ENCODE measurements at places on chromosomes 12 and 14. TPM values are rescaled to one million over a fixed set of nuclear protein-coding genes. Genes with fewer than 3 reads are reported as not detected.

UNC79 gene
- under 0.01 TPM for total RNA-seq

- DNase-seq = no peak
These were observed 34.9 kb downstream of the LRTM2 start for GRCh38 chr12:1855241-1855640.

ATL1 gene
- total RNA-seq = 6.9 TPM

NTN4 gene
- total RNA-seq = 51.9 TPM

GRCh38 chr12:27984275-27984674 lies 11.7 kb upstream of the PTHLH start:
- peak; percentile 61 for DNase-seq

EML5 gene
- 0.86 TPM for total RNA-seq

DNA sequence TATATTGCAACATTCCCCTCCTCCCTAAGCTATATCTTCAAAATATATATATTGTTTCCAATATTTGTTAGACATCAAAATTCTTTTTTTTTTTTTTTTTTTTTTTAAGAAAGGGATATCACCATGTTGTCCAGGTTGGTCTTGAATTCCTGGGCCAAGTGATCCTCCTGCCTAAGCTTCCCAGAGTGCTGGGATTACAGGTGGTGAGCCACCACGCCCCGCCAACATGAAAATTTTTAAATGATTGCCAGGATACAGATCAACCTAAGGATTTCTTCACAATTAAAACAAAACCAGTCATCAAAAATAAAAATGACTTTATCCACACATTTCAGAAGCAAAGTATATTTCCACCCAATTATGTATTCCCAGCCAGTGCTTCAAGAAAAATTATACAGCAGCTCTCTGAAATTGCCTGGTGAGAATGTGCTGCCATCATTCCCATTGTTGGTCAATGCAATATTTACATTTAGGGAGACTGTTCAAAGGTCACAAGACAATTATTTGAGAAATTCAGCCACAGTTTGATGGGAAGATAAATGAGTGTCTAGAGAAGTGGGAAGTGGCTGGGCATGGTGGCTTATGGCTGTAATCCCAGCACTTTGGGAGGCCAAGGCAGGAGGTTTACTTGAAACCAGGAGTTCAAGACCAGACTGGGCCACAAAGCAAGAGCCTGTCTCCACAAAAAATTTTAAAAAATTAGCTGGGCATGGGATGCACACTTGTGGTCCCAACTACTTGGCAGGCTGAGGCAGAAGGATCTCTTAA lies 141.7 kb upstream of the AMIGO2 start:
- DNase-seq = peak; percentile 24

- no peak for DNase-seq
These were observed 461.4 kb downstream of the ZFP36L1 start for GRCh38 chr14:68331426-68331825.

DNA sequence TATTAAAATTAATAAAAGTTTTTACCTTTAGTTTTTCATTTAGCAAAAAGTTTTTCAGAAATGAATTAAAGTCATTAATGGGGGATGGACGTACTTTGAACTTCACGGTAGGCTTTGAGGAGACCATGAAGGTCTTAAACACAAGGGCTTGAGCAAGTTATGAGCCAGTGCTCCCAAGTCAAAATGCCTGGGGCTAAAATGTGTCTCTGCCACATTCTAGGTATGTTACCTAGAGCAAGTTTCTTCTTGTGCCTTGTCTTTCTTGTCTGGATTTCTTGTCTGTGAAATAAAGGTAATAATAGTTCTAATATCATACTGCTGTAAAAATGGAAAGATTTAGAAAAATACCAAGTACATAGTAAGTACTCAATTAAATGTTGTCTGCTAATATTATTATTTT lies 132.7 kb upstream of the USP15 start:
- DNase-seq = no peak

GNB3 gene
- 3.9 TPM for total RNA-seq

ABHD12B gene
- total RNA-seq = not detected

DNA sequence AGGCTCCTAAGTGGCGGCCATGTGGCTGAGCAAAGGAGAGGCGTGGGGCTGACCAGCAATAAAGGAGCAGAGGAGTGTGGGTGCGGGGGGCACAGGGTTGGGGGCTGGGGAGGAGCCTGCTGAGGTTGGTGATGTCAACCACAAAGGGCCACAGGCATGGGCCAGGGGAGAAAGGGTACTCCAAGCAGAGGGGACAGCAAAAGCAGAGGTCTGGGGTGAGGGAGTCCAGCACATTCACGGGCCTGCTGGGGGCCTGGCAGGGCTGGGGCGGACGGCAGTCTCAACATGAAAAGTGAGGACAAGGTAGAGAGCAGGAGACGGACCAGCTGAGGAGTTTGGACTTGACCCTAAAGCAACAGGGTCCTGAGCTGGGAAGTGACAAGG lies 81.7 kb downstream of the CHGA start:
- no peak for DNase-seq

ARL6IP4 gene
- total RNA-seq = 161 TPM

GRCh38 chr12:110349514-110350151 lies 53.9 kb downstream of the ANAPC7 start:
- no peak for DNase-seq

DNA sequence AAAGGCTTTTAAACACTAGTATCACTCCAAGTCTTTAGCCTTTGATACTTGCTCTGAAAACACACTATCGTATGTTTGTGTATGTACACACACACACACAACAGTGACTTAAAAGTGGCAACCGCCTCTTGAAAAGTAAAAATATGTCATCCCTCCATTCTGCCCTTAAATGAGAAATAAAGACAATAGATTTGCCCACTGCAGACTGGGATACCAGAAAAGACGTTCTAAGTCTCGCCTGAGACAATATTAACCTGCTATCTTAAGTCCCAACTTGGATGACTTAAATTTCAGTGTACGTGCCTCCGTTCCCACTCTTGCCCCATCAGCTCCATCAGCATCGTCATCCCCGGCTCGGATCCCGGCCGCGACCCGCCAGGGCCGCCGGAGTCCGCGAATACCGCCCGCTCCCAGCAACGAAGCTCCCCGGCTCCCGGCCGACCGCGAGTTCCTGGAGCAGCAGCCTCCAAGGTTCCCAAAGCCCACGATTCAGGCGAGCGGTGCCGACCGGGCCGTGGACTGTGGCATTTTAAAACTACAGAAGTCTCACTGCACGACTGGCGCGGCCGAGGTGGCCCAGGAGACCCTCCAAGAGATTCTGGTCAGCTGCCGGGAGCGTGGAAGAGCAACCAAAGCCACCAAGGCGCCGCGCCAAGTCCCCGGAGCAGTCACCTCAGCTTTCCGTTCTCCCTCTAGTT lies 2.8 kb upstream of the ARID2 start:
- DNase-seq = peak; percentile 52

ADAMTS20 gene
- total RNA-seq = under 0.01 TPM

DNA sequence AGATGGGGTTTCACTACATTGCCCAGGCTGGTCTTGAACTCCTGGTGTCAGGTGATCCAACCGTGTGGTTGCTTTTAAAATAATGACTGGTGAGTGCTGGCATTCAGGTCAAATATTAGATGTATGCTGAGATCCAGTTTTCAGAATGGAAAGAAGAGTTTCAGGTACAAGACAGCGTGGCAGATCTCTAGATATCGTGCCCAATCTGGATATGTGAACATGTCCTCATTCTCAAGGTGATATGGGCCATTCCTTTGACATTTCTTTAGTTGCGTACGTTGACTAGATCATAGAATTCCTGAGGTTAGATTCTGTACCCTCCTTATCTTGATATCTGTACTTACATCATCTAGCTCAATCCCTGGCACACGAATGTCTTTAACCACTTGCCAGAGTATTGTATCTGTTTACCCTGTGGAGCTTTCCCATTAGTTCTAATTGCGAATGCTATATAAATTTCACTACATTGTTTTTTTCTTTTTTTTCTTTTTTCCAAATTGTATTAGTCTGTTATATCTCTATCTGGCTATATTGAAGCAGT lies 80.2 kb downstream of the ANO6 start:
- DNase-seq = peak; percentile 60

SLC17A8 gene
- total RNA-seq = not detected

DNA sequence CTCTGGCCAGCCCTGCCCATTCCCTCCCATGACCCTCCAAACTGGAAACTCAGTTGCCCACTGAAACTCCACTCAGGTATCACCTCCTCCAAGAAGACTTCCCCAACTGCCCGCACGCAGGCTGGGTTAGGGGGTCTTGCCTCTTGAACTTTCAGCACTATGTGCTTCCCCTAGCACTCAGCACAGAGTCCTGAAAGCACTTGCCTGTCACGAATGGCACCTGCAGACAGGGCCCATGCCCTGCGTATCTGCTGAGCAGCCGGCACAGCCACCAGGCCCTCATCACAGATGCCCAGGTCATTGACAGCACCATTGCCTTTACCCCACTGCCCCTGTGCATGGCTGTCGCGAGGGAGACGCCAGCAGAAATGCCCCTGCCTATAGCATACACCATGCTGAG lies 11.2 kb downstream of the CCDC88C start:
- no peak for DNase-seq

KRT85 gene
- not detected for total RNA-seq

CD163L1 gene
- 11.0 TPM for total RNA-seq

GRCh38 chr12:32240831-32241230 lies 134.2 kb downstream of the BICD1 start:
- DNase-seq = no peak

DNA sequence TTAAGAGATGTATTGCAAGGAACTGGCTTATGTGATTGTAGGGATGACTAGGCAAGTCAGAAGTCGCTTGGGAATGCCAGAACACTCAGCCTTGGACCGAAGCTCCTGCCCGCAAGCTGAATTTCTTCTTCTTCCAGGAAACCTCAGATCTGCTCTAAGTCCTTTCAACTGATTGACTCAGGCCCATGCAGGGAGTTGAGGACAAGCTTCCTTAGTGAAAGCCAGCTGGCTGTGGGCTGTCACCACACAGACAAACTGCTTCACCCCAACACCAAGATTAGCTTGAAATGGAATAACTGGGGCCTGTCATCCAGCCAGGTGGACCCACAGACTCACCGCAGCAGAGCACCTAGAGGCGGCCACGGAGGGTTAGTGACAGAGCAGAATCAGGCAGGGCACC lies 24.7 kb downstream of the BDKRB2 start:
- no peak for DNase-seq

DNA sequence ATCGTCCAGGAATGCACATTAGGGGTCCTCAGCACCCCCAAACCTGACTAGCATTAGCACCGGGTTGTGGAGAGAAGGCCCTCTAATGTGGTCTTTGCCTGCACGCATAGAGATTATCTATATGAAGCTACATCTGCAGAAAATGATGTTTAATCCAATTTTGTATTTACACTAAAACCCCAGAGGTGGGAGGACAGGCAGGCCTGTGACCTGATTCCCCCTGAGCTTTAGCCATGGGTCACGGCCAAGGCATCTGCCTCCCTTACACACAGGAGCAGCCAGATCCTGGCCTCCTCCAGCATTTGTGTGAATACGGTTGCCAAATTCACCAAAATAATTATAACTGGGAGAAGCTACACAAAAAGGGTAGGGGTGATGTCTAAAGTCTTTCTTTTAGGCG lies 7.0 kb downstream of the APOLD1 start:
- no peak for DNase-seq

NR1H4 gene
- total RNA-seq = under 0.01 TPM

Measured in fibroblast of villous mesenchyme (primary cell).